ENCODE measurements at places on chromosomes 12 and 14.

DNA sequence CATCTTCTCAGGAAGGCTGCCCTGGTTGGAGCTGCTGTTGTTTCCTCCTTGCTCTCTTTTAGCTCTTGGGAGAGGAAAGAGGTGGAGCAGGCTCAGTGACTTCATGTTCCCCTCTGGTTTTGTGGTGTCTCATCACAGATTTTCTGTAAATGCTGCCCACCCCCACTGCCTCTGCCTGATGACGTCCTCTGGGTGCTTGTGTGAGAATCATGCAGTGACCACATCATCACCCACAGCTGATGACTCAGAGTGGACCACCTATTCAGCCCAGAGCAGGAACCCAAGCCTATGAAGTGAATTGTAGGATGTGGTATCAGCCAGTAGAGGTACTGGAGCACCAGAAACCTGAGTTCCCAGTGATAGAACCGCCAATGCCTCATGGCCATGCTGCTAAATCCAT is at the start of gene GZMB:
TSS of gene GZMB (minus strand) at position 33 of the 400 bp plus-strand sequence. CDS start at position 3, 30 bp downstream.
- DNase-seq, result peak; percentile 26

- DNase-seq, result no peak
Observed at GRCh38 chr14:61365667-61366212, 44.4 kb downstream of the PRKCH start.

GRCh38 chr14:101824339-101824727 is 62.8 kb downstream of the PPP2R5C start:
- no peak for DNase-seq

- DNase-seq, result no peak
Observed at GRCh38 chr14:101581806-101582205, 20.5 kb downstream of the DIO3 start.

GRCh38 chr12:115341442-115341841 is 657.5 kb upstream of the TBX3 start:
- DNase-seq, result no peak

Measured in stimulated activated CD4-positive, alpha-beta T cell treated with anti-CD3 and anti-CD28 coated beads, Interleukin-1b, Interleukin-23, amount 100 ng/mL, for 24 hours (primary cell).